ENCODE measurements at places on chromosomes 2 and 18.

DNA sequence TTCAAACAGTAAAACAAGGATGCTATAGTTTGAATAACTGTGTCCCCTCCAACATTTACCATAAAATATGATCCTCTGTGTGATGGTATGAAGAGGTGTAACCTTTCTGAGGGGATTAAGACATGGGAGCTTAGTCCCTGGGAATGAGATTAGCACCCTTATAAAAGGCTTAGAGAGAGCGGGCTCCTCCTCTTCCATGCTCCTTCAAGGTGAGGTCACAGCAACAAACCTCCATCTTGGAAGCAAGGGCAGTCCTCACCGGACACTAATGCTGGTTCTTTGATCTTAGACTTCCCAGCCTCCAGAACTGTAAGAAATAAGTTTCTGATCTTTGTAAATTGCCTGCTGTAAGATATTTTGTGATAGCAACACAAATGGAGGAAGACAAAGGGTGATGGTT lies 700.3 kb downstream of the TMEM182 start:
- no peak for DNase-seq

- no peak for DNase-seq
Measured at GRCh38 chr18:2903006-2903405, 56.2 kb downstream of the EMILIN2 start.

- no peak for DNase-seq
Measured at GRCh38 chr2:233119123-233119522, 59.0 kb downstream of the INPP5D start.

DNA sequence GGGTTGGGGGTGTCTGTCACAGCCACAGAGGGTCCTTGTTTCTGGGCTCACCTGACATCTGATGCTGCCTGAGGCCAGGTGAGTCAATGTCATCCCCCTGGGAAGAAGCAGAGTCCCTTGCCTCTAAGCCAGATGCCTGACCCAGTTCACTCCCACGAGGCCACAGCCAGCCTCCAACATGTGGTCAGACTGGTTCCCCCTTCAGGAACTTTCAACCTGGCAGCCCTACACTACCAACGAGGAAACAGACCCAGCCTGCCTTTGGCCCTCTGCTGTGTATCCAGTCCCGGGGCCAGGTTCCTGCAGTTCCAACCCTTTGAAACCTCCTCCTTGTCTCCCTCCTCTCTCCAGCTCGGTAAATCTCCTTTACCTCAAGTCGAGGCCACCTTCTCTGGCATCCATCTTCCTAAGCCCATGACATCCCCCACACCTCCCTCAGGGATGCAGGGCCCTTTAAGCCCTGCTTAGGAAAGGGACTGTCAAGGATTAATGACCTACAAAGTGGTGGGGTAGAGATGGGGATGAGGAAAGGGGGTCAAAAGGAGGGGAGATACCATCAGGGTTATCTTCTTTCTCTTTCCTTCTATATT lies 49.2 kb upstream of the SMAD2 start:
- no peak for DNase-seq

- no peak for DNase-seq
Measured at GRCh38 chr2:190678444-190679162, 29.7 kb downstream of the NAB1 start.

GRCh38 chr18:7908681-7909299 lies 341.7 kb downstream of the PTPRM start:
- DNase-seq: no peak

GRCh38 chr18:23106575-23106974 lies 28.7 kb upstream of the CABLES1 start:
- DNase-seq: no peak

GRCh38 chr18:76503649-76504386 lies 8.8 kb upstream of the ZNF516 start:
- DNase-seq: no peak

- no peak for DNase-seq
Measured at GRCh38 chr18:13379930-13380690, 161.6 kb downstream of the LDLRAD4 start.

DNA sequence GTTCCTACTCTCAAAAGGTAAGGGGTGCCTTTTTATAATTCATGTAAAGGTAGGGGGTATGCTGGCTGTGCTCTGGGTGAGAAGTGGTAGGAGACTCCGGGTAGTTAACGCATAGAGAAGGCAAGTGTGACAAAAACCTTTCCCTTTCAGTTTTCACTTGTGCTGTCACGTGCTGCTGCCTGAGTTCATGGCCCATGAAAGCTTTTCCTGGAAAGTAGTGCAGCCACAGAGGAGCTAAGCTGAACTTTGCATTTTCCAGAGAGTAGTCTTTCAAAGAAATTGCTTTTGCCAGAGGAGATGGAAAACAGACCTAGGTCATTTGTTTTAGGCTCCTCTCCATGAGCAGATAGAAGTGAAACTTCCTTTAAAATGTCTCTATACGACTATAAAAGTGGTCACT lies 44.7 kb downstream of the THSD7B start:
- no peak for DNase-seq

DNA sequence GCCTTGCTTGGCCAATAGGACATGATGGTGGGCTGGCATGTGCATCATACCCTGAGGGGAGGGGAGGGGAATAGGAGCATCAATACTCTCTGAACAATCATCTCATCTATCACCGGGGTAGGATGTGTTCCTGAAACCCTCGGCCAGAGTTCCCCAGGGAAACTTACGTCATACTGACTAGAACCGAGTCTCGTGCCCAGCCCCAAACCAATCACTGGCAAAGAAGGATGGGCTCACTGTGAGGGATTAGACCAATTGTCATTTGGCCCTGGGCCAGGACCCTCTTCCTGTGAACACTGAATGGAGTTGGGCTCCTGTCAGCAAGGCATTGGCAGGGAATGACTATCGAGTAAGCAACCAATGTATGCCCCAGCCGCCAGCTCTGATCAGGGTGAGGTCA lies 261.5 kb downstream of the MYCN start:
- no peak for DNase-seq

DNA sequence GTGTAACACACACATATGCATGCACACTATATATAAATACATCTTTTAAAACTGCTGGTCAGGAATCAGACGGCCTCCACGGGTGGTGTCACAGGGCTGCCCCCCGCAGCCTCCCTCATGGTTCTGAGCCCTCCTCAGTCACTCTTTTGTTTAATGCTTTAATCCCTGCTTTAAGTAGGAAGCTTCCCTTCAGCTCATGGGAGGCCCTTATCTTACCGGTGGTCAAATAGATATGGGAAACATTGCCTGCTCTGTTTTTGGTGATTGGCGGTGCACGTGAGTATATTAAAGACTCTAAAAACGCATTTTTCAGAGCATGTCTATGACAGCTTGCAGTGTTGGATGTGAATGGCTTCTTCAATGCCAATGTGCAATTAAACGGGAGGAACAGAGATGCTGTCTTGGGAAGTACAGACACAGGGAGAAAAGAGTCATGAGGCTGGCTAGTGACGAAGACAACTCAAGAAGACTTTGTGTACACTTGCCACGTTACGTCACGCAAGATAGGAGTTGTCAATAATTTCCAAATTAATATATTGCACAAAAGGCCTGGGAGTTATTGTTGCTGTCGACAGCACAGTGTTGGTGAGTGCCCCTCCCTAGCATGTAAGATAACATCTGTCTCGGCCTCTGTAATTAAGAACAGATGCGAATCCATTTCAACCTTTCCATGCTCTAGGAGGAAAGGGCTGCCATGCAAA lies 23.3 kb downstream of the GNLY start:
- no peak for DNase-seq

DNA sequence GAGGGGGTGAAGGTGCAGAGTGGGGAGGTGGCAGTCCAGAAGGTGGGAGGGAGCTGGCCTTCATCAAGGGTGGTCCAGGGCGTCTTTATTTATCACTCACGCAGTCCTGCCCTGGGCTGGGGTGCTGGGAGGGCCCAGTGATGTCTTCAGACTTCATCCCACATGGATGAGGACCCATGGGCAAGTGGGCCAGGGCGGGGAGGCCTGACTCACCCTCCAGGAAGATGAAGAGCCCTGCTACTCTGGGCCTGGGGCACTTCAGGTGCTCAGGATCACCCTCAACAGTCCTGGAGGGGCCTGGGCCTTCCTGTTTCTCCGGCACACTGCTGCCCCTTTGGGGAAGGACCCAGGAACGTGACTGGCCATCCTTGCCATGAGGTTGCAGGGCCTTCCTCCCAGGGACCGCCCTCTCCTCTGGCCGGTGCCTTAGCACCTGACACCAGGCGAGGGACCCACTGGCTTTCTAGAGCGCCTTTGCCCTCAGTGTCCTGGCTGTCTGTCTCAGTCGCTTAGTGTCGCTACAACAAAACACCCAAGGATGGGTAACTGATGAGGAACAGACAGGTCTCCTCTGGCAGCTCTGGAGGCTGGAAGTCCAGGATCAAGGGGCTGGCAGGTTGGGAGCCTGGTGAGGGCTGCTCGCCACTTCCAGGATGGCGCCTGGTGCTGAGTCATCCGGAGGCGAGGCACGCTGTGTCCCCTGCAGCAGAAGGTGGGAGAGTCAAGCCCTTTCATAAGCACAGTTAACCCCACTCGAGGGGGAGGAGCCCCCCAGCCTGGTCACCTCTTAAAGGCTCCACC lies 57.8 kb upstream of the HS6ST1 start:
- no peak for DNase-seq

GRCh38 chr2:28606986-28607441 lies 111.2 kb downstream of the PLB1 start:
- DNase-seq: no peak

DNA sequence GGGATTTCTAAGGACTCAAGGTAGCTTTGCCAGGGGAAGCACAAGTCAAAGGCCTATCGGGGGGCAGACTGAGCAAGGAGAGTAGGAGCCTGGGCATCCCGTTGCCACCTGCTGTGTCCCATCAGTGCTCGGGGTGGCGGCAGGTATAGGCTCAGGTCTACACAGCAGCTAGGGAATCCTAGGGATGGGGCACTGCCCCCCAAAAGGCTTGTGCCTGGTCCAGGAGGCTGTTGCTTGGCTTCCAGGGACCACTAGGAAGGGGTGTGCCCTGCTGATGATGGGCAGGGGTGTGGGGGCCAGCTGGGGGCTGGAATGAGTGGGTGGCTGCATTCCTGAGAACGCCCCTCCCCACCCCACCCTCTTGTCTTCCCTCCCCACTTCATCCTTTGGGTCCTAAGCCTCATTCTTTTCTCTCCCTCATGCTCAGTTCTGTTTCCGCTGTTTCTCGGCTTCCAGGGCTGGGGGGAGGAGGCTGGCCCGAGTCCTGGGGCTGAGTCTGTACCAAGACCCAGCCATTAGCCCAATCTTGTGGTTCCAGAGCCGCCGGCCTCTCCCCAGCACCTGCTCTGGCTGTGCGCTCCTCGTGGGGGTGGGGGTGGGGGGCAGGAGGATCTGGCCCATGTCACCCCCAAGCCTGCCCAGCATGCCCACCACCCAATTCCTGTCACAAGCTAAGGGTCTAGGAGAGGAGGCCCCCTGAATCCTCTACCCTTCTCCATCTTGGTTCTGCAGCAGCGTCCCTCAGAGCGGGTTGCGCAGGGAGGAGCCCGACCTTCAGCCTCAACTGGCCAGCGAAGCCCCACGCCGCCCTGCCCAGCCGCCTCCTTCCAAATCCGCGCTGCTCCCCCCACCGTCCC lies 12.8 kb downstream of the SPEG start:
- no peak for DNase-seq

DNA sequence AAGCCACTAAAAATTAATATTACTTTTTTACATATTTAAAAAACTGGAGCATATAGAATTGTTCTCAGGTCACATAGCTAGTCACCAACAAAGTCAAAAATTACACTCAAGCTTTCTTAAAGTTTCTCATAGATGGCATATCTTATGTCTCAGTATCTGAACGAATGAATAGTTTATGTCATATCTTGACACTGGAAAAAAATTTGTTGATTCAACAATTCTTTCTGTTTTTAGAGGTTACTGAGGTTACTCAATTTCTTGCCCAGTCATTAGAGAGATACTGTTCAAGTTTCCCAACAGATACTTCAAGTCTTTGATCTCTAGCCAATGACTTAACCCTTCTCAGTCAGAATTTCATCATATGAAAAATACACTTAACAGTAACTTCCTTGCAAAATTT lies 113.1 kb upstream of the XIRP2 start:
- DNase-seq: no peak

GRCh38 chr2:12236136-12236844 lies 480.4 kb upstream of the TRIB2 start:
- DNase-seq: no peak

GRCh38 chr18:47549021-47549540 lies 297.6 kb upstream of the SKOR2 start:
- DNase-seq: no peak

DNA sequence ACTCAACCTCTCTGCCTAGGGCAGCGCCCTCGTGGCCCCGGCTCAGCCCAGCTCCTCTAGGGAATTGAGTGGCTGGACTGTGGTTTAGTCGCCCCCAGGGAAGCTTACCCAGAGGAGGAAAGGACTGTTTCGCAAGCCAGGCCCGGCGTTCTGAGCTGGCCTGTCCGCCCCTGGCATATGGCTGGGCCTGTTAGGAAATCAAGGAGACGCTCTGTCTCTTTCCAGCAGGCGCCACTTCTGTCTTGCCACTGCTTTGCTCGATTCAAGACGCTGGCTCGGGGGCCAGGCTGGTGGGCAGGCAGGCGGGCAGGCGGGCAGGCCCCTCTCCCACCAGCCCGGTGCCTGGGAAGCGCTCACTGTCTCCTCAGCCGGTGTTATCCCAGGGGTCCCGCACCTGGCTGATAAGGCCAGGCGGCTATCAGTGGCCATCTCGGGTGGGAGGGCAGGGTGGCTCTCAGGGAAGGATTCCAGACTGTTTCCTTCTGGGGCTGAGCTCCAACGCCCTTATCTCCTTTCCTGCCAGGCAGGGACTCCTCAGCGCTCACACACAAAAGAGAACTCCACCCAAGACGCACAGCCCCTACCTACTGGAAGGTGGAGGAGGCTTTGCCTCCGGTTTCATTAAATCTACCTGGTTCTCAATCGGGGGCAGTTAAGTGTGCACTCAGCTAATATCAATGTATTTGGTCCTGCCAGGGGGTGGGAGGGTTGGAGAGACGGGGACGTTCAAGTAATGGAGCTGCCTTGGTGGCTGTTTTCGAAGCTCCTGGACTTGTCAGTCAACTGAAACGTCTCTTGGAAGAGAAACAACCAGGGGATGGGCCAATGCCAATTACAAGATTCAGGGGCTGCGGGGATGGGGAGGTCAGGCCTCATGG lies 109.1 kb downstream of the SMAD7 start:
- DNase-seq: no peak

DNA sequence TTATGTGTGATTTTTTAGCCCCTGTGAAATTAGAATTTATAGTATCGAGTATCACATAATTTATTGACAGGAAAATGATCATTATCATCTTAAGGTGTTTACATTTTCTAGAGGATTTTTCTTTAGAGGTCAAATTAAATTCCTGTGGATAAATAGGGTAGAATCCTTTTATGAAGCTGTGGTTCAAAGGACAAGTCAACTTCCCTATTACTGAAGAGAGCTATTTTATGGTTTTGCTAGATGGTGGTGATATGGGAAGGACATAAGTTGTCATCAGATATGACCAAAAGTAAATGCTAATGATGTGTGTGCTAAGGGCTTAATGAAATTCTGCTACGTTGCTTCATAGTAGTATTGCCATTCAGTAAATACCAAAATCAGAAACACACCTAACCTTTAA lies 80.1 kb downstream of the EML4 start:
- DNase-seq: no peak

- DNase-seq: no peak
Measured at GRCh38 chr18:4203568-4204437, 251.3 kb downstream of the DLGAP1 start.
